Gastroesophageal sphincter (tissue), 4 donors: ENCODE measurements at places on chromosomes 5 and 9. TPM values are rescaled to one million over a fixed set of nuclear protein-coding genes. Genes with fewer than 3 reads are reported as not detected.

ACER2 gene
- total RNA-seq, result 3.5 TPM

SLC34A3 gene
- not detected for total RNA-seq

TAF11L5 gene
- total RNA-seq, result not detected

LCN9 gene
- total RNA-seq, result not detected

FOXD4L3 gene
- total RNA-seq, result not detected

SOHLH1 gene
- total RNA-seq, result not detected

ANKRD18B gene
- 0.10 TPM for total RNA-seq

C9orf50 gene
- not detected for total RNA-seq

TARS1 gene
- total RNA-seq, result 79.9 TPM
